Stimulated activated CD8-positive, alpha-beta memory T cell treated with anti-CD3 and anti-CD28 coated beads, Interleukin-4, amount 100 ng/mL, for 1 hour (primary cell): ENCODE measurements at places on chromosomes 5 and 9.

DNA sequence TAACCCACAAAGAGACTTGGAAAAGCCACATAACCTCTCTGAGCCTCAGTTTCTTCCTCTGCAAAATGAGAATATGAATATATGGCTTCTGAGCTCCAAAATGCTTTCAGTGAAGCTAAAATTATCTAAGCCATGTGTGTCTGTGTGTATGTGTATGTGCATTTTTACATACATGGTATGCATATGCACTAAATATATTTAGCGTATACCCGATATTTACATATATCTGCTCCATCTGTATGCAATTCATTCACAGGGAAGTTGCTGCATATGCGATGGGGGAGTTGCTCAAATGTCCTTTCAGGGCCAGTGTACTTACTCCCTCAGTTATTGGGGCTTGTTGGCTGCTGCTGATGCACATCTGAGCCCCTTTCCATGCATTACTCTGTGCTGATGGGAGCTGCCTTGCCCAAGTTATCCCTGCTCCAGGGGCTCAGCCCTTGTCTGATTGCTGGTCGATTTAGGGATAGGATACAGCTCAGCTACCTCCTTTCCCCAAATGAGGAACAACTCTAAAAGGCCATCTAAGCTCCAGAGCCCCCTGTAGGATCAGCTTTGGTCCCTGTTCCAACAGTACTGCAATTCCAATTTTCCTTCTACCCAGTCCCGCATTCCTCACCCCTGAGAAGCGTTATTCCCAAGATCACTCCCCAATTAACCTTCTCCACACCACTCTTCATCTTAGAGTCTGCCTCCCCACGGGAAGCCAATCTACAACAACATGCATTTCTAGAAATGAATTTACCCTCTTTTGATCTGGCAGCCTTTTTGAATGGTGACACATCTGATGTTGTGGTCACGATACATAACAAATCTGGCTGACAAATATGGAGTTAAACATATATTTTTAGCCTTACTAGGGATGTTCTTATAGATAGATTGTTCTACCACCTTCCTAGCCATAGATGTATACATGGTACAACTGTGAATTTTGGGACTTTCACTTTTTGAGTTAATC, 15.9 kb downstream of the RHOBTB3 start:
- no peak for DNase-seq

DNA sequence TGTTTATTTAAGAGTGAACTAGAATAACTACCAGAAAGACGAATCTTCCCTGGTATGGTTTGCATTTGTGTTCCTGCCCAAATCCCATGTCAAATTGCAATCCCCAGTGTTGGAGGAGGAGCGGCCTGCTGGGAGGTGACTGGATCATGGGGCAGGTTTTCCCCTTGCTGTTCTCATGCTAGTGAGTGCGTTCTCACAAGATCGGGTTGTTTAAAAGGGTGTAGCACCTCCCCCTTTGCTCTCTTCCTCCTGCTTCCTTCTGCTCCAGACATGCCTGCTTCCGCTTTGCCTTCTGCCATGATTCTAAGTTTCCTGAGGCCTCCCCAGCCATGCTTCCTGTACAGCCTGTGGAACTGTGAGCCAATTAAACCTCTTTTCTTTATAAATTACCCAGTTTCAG, 210.3 kb upstream of the TBC1D2 start:
- no peak for DNase-seq

- DNase-seq = no peak
Measured at GRCh38 chr5:59390989-59391388, 502.5 kb downstream of the PDE4D start.

DNA sequence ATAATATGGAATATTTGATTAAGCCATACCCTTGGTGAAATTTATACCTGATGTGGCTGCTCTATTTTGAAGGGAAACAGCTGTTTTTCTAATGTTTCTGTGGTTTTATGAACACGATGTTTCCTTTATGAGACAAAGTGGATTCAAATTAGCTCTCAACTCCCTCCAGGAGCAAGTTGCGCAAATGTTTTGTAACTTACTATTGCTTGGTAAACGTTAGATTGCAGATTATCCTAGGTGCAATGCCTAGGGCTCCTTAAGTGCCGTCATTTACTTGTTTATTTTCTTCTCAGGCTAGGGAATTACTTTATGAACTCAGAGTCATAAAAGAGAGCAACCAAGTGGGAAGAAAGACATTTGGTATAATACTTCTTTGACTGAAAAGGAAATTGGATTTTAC, 763.1 kb downstream of the TAF11L14 start:
- DNase-seq = no peak

- DNase-seq = no peak
Measured at GRCh38 chr5:134517553-134517952, 7.9 kb upstream of the JADE2 start.

DNA sequence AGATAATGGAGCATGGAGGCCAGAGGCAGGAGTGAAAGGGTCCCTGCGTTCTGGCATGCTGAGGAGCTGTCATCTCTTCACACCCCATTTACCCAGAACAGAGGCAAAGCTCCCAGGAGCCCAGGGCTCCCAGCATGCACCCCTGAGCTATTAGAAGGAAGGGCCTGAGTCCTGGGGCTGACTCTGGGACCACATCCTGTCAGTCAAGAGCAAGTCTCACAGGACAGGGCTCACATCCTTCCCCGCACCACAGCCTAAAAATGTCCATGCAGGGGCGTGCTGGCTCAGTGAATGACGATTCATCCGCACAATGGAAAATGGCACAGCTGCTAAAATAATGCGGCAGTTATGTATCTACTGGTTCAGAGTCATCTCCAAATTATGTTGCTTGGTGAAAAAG, 31.4 kb downstream of the CAMK2A start:
- no peak for DNase-seq
